Right cardiac atrium (tissue), 5 donors: ENCODE measurements at places on chromosomes 5 and 9. TPM values are rescaled to one million over a fixed set of nuclear protein-coding genes. Genes with fewer than 3 reads are reported as not detected.

GRCh38 chr9:126875756-126876510, 15.5 kb downstream of the ZBTB34 start:
- no peak for DNase-seq

DNA sequence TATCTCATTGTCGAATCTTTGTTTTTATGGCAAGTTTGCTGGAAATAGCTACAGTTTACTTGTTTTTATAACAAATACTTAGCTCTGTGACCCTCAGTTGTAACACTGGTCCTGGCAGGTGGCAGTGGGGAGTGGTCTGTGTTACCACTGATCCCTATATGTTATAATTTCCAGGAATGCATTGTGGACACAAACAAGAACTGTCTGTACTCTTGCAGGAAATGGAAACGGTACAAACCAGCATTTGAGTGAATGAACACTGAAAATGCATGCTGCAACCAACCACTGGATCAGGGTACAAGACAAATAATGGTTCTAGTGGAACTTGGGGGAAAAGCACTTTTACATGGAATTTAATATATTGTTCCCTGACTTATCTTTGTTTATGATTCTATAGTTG, 66.5 kb upstream of the PJA2 start:
- DNase-seq = no peak

DNA sequence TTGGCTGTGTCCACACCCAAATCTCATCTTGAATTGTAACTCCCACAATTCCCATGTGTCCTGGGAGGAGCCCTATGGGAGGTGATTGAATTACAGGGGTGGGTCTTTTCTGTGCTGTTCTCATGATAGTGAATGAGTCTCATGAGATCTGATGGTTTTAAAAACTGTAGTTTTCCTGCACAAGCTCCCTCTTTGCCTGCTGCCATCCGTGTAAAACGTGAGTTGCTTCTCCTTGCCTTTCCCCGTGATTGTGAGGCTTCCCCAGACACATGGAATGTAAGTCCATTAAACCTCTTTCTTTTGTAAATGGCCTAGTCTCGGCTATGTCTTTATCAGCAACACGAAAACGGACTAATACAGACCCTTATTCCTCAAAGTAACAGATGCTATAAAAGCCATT, 94.1 kb downstream of the DOCK2 start:
- DNase-seq = no peak

DNA sequence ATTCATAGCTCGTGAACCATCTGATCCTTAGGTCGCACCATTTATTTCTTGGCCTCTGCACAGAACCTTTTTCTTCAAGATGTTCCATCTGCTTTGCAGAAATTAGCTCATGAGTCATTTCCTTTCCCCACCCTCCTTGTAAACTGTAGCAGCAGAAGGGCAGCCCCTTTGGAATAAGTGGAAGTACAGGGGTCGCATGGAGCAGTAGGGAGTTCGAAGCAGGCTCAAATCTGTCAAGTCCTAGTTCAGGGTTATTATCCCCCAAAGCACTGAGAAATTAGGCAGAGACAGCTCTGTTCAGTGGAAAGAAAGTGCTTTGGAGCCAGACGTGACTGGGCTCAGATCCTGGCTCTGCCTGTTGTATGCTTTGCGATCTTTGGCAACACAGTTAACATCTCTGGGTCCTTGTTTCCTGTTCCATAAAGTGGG, 84.2 kb downstream of the SGCD start:
- DNase-seq = peak; percentile 56

DNA sequence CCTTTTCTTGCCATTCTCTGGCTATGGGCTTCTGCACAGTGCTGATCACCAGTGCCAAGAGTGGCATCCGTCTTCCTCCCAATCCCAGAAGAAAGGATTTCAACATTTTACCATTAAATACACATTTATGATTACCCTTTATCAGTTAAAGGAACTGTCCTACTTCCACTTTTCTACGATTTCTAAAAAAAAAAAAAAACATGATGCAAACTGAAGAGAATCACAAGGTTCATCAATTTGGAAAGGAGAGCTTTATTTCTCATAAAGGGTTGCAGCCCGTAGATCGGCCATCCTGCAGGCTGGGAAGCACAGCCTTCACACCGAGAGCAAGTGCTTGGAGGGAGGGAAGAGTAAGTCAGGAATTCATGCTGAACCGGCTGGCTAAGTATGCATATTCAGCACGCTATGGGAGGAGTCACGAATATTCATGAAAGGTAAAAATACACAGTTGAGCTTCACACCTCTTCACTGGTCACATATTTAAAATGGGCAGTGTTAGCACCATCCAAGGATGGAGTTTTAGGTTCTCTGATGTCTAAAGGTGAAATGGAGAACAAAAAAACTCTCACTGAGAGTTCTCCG, 52.5 kb upstream of the SEMA4D start:
- DNase-seq = no peak

GRCh38 chr5:73922875-73923557, 297.0 kb downstream of the ARHGEF28 start:
- DNase-seq = no peak

GRCh38 chr5:135825373-135826220, 8.9 kb upstream of the SLC25A48 start:
- DNase-seq = no peak

- DNase-seq = no peak
Observed at GRCh38 chr5:160565376-160565775, 143.7 kb downstream of the PTTG1 start.

GRCh38 chr5:56106837-56107236, 112.1 kb upstream of the IL6ST start:
- DNase-seq = no peak

DNA sequence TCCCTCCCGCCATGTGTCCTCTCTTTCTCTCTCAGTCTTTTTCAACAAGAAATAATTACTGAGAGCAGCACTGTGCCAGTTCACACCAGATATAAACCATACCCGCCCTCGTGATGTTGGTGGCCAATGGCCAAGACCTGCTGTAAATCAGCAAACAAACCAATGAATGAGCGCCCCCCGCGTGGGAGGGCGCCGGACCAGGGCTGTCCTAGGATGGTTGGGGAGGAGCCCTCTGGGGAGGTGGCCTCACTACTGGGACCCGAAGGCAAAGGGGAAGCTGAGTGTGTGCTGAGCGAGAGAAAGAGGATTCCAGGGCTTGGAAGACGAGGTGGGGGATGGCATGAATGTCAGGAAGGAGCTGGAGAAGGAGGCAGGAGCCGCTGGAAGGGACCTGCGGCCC, 51.2 kb upstream of the BARHL1 start:
- DNase-seq = no peak

DNA sequence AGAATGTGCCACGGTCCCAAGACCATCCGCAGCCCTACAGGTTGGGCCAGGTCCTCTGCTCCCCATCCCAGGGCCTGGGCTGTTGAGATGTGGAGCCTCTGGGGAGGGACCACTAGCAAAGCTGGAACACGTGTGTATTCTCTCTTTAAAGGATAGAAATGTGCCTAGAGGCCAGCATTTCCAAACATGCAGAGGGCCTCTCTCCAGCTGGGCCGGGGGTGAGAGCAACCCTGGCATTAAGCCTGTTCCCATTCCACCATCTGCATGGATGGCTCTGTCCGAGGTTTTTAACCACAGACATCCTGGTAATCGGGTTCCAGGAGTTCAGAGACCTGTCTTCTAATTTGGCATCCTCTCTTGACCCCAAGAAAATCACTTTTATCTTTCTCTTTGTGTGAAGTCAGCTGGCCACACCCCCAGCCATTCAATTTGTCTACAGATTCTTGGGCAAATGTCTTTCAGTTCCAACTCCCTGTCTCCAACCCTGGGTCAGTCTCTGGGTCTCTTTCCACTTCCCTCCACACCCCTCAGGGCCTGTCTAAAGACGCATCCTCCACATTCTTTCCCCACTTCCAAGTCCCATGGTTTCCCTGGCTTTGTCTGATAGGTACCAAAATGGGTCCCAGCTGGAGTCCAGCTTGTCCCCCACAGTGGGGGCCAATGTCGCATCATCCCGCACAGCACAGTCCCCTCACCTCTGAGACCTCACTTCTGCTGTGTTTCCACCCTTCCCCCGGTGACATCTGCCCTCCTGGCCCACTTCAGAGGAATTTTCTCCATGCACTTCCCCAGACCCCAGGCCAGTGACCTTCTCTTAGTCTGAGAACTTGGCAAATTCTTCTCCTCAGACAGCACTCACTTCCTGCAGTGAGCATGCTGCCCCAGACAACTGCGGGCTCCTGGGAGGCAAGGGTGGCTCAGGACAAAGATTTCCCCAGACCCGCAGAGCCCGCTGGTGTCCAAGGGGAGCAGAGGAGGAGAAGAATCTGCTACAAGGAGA, 56.8 kb downstream of the PTPDC1 start:
- no peak for DNase-seq

- DNase-seq = no peak
Observed at GRCh38 chr5:177294632-177295031, 8.9 kb downstream of the RAB24 start.

DNA sequence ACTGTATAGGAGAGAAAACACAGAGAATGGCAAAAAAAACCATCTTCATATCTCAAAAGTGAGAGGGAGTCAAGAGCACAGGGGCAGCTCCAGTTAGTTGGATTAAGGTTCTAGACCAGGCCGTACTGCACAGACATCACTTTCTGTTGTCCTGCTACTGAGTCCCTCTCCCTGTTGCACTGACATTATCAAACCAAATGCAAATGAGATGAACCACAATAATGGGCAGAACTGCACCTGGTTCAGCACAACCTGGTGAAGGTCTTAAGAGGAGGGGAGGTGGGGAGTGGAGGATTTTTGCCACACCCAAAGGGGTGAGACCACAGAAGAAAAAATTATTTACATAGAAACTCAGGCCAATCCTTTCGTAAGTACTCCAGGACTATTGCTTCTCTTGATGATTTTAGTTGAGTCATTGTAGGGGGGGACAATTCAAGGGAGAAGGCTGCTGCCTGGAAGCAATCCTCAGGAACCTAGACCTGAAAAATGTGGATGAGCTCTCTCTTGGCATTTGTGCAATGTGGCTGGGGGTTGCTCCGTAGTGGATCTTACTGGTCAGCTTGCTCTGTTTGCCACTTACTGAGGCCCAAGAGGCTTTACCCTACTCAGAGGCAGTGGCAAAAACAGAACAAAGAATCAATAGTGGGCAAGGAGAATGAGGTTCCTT, 94.5 kb upstream of the PPP1R2B start:
- DNase-seq = no peak

GRCh38 chr5:66993448-66993847, 203.2 kb downstream of the CD180 start:
- DNase-seq = no peak

DNA sequence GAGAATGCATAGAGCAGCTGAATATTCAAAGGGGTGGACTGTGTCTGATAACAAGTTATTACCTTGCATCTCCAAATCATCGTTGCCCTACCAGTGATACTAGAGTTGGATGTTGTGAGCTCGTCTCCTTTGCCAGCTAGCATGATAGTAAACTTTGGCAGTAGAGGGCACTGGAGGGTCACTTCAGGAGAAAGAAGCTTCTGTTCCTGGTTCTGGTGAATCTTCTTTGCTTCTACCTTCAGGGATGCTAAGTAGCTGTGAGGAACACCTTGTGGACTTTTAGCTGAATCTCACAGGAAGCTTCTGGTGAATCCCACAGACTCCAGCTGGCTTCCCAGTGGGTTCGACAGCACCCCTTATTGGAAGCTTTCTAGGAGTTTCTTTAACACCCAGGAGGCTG, 626.6 kb upstream of the SGCD start:
- DNase-seq = no peak

DNA sequence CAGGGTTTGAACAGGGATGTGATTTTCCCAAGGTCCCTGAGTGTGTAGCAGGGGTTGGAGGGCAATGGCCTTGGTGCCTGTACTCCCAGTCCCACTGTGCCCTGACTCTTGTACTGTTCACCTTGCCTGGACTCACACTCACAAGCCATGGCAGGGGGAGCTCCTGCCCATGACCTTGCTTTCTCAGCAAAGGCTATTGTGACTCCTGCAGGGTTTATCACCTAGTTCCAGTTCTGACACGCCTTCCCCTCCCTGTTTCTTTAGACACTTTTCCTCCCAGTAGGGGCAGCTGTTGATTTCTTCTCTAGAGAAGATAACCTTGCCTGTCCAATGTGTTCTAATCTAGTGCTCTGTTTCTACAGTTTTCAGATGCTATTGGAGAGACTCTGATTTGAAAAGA, 139.5 kb downstream of the FSTL4 start:
- DNase-seq = no peak

GRCh38 chr5:173458828-173459609, 130.8 kb upstream of the STC2 start:
- DNase-seq = peak; percentile 62

GRCh38 chr5:172931001-172931536, 28.2 kb upstream of the RPL26L1 start:
- peak; percentile 82 for DNase-seq

- DNase-seq = no peak
Observed at GRCh38 chr5:82735160-82735789, 341.9 kb downstream of the TMEM167A start.

DNA sequence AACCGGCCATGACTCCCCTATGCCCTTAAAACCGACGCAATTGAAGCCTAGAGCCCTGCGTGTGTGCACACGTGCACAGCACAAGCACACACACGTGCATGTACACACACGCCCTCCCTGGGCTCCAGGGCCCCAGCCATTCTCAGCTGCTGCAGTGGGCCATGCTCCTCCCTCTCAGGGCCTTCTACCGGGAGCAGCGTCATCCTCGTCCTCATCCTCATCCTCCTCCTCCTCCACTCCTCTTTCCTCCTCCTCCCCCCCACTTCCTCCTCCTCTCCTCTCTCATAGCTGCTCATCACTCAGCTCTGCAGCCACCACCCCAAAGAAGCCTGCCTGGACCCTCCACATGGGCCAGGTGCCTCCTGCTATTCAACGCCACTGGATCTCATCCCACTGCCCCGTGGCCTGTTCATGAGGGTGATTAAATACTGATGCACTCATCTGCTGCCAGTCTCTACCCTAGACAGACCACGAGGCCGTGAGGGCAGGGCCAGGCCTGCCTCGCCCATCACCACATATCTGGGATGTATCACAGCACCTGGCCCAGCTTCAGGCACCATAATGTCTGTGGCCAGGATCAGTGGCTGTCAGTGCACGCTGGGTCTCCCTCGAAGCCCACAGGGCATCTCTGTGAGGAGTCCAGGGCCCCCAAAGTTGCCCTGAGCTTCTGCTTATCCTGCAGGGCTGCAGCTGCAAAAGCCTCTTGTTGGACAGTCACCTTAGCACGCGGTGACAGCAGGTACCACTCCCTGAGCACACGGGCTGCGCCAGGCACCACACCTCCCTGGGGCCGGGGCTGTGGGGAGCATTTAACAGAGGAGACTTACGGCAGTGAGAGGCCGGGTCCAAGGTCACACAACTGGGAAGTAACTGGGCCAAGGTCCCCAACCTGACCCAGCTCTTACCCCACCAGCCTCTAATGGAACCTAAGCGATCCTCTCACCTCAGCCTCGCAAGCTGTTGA, 9.8 kb downstream of the FAM78A start:
- DNase-seq = peak; percentile 36

The RLN2 gene
- total RNA-seq = 0.77 TPM

The PARP8 gene
- total RNA-seq = 9.6 TPM

The PCDHGA1 gene
- total RNA-seq = 1.7 TPM

The PDLIM4 gene
- total RNA-seq = 47.8 TPM

The FOXD4L4 gene
- total RNA-seq = not detected

The PCA3 gene
- not detected for total RNA-seq

The MRPS2 gene
- total RNA-seq = 27.1 TPM

The ARHGEF39 gene
- 0.50 TPM for total RNA-seq

The IL13 gene
- not detected for total RNA-seq

The PCDHGA8 gene
- 5.2 TPM for total RNA-seq

The SLC25A48 gene
- total RNA-seq = not detected

The OR2K2 gene
- total RNA-seq = not detected

The RANBP17 gene
- total RNA-seq = 5.7 TPM

The CYLC2 gene
- not detected for total RNA-seq

The IL31RA gene
- not detected for total RNA-seq
